AG04449 (cell line): ENCODE measurements at places on chromosomes 3 and 15.

DNA sequence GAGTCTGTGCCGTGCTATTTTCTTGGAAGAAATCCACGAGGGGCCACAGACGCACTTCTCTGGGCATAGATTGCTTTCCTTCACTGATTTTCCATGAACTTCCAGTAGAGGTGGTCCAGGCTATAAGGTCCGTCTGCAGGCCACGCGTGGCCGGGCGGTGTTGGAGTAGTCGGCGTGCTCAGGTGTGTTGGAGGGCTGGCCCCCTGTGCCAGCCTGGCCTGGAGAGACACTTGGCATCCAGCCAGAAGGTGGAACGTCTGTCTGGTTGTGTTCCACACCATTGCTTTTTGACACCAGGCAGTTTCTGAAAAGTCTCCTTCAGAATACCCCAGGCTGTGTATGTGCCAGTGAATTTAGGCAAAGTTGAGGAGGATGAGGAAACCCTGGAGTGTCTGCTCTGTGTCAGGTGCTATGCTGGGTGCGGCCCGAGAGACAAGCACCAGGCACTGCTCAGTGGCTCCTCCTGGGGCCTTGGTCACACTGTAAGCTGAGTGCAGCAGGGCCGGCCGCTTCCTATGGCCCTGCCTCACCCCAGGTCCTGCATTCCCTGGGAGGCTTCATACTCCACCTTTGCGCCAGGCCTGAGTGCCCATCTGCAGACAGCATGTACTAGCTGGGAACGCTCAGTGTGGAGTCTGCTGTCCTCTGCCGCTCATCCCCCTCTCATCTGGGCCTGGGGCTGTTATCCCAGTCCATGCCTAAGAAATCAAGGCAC, 52.1 kb upstream of the TAMM41 start:
- DNase-seq, result no peak

DNA sequence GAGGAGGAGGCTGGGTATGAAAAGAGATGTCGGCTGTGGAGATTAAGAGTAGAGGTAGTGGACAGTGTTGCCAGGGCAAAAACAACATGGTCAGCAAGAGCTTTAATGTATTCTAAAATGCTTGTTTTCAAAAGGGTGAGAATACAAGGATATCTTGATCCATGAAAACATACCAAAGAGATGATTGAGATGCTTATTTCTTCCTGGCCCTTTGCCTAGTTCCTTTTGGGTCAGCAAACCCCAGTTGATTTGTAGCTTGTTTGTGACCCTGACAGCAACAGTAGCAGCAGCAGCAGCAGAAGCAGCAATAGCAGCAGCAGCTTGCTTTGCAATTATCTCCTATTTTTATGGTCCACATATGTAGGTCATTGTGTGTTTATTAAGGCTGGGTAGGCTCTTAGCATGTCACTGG, 337.3 kb downstream of the LPP start:
- DNase-seq, result peak; percentile 56

DNA sequence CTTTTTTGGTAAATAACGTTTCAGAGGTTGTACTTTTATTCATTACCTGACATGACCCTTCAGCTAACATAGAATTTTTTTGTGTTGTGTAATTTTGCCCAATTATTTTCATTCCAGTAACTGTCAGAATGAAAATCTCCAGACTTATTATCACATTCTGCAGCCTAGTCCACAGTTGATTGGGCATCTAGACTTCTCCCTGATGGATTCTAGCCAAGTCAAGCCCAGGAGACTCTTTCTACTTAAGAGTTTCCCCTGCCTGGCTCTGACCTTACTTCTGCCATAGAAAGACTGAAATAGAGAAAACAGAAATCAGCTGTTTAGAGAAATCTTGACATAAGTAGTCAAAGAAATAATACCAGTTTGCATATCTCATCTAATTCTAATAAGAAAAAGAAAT, 82.9 kb upstream of the CDAN1 start:
- DNase-seq, result no peak

DNA sequence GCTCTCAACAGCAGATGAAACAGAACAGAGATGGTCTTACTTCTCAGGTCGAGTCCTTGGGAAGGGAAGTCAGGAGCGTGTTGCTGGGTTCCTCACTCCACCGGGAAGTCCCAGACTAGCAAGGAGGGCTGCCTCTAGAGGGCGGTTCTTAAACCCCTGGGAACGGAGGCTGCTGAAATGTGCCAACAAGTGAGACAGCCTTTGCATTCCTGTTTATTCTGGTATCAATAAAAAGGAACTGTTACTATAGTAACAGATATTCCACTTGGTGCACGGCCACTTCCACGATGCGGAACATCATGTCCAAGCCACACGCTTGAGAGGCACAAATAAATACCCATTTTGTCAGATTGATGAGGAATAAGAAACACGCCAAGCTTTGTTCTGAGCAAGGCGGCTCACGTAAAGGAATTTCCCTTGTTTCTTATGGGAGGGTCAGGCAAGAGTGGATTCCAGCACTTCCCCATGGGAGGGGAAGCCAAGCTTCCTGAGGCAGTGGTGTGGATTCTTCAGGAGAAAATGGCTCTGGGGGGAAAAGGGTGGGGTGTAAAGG, at the start of gene FAM107A:
TSS of gene FAM107A (minus strand) at position 123 of the 553 bp plus-strand sequence. CDS start 7,531 bp downstream, outside the sequence.
- no peak for DNase-seq

DNA sequence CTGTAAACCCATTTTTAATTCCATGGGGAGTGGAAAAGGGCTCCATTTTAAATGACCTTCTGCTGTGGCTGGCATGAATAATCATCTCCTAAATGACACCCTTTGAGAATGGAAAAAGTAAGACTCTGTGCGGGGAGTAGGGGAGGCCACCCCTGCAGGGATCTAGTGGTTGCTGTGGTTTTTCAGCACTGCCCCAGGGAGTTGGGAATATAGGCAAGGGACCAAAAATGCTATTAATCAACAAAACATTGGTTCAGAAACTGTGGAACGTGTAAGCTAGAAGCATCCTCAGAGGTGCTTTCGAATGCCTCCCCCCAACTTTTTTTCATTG, 30.1 kb upstream of the ADAMTS7 start:
- no peak for DNase-seq

DNA sequence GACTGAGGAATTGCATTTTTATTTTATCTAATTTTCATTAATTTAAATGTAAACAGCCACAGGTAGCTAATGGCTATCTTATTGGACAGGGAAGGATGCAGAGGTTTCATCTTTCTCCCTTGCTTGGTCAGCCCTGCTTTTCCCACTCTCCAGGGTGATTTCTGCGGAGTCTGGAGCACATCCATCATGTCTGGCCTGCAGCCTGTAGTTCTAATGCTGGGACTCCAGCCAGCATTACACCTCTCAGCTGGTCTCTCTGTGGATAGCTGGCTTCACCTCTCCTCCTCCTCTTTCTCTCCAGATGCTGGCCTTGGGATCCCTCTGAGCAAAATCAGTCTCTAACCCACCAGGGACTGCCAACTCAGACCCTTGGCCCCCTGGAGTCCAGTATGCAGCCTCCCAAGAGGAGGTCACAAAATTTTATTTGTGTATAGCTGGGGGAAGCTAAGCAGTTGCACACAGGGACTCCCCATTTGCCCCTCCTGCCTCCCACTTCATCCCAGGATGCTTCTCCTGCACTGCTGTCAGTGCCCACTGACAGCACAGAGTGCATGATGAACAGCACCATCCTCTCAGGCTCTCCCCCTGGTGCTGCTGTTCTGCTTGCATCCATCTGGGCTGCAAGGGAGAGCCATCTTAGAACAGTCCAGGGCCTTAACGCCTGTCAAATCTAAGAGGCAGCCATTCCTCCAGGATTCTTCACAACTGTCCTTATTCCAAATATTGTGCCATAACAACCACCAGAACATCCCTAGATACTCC, 1.7 kb downstream of the BFSP2 start:
- DNase-seq, result no peak

DNA sequence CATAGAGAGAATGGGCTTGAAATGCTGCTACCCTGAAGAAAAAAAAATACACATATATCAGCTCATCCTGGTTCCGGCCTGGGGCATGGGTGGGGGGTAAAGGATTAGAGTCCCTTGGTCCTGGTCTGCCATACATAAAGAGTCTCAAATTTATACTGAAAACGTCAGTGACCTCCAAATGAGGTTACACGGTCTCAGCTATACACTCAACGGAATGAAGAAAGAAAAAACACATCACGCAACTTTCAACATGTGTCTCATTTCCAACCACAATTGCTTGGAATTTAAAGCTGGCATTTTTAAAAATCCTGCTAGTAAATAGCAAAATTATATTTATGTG, 612.8 kb downstream of the MCTP2 start:
- no peak for DNase-seq

GRCh38 chr15:79896131-79896633, 632 bp downstream of the MTHFS start:
- DNase-seq, result no peak

DNA sequence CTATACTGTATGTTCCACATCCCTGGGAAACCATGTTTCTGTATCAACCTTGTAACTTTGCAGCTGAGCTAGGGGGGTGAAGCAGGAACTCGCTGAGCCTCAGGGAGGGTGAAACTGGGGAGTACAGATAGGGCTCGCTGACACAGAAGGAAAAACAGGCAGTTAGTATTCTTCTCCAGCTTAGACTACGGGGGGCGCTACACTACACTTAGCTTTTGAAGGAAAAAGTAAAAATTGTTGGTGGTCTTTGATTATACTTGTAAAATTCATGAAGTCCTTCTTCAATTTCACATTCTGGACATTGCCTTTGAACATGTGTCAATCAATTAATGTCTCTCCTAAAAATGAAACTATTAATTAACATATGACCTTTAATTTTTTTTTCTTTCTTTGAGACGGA, 73.5 kb upstream of the RGMA start:
- no peak for DNase-seq

DNA sequence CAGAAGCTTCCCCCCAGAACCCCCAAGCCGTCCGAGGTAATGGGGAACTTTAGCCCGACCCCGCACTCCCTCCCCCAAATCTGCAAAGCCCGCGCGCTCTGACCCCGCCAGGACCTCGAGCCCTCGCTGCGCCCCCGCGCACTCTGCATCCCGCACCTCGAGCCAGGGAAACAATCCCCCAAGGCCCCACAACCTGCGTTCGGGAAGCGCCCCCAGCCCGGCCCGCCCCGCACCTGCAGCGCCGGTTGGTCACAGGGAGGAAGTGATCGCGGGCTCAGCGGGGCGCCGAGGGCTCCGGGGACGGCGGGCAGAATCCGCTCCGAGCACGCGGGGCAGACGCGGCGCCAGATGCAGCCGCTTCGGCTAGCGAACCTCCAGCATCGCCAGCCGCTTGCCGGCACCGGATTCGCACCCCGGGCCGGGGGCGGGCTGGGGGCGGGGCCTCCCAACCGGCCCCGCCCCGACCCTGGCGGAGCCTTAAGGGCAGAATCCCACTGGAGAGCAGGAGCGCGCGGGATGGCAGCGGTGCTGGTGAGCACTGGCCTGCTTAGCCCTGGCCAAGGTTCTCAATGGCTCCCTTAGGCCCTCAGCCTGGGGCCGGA, at the start of gene CAMKV:
TSS of gene CAMKV (minus strand) at position 382 of the 602 bp plus-strand sequence. CDS start 7,518 bp downstream, outside the sequence.
- DNase-seq, result no peak

GRCh38 chr3:32180141-32180784, 58.2 kb upstream of the CMTM8 start:
- DNase-seq, result no peak

GRCh38 chr15:25241241-25241801, 197.5 kb downstream of the UBE3A start:
- no peak for DNase-seq

DNA sequence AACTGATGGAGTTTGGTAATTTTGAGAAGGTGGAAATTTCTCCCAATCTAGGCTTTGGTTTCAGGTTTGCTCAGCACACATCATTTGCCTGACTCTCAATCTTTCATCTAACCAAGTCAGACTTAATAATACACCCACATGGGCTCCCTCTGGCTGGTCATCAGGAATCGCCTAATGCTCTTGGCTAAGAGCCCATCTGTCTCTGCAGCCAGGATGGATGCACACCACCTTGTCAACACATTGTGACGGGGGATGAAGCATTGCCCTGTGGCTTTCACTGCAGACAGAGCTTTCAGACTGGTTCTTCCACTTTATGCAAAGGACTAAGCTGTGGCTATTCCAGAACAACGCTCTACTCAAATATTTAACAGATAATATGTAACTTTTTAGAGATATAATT, 3.0 kb upstream of the HDGFL3 start:
- peak; percentile 17 for DNase-seq

DNA sequence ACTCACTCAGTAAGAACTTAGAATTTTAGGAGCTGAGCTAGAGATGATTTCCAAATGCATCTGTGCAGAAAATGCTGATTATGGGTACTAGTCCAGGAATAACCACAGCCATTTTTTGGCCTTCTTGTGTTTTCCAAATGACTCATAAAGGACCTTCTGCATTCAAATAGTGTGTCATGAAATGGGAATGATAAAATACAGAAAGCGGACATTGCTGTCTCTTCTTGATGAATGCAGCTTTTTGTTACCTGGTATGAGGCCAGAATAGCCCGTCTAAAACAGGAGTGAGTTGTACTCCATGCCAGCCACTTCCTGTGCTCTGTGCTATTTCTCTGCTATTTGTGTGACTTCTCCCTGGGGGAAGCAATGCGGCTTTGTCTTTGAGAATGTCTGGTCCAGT, 20.5 kb upstream of the FRMD5 start:
- peak; percentile 75 for DNase-seq

DNA sequence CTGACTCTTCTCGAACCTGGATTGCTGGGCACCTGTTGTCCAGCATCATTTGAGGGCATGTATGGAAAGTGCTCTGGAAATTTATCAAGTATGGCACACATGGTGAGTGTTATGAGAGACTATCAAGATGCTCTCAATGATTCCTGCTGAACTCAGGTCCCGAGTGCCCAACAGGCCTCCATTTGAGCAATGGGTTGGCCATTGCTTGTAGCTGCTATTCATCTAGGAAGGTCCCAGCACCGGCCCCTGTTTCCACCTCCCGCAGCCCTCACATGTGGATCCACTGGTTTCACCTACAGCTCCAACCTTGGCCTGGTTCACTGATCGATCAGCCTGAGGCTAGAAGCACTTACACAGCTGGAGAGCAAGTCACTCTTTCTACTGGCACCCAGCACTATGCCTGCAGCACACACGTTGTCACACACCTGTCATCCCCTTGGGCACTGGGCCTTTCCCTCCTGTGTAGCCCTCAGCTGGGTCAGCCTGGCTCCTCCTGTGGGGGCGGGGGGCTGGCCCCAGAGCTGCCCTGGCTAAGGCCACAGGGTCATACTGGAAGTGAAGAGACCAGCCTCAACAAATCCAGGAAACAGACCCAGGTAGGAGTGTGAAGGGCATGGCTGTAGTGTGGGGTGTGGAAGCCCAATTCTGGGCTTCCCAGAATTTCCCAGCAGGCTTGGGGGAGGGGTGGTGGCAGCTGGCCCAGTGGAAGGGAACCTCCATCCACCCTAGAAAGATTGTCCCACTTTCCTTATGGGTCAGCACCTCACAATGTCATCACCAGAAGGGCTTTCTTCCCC, 41.7 kb upstream of the SMAD3 start:
- no peak for DNase-seq

DNA sequence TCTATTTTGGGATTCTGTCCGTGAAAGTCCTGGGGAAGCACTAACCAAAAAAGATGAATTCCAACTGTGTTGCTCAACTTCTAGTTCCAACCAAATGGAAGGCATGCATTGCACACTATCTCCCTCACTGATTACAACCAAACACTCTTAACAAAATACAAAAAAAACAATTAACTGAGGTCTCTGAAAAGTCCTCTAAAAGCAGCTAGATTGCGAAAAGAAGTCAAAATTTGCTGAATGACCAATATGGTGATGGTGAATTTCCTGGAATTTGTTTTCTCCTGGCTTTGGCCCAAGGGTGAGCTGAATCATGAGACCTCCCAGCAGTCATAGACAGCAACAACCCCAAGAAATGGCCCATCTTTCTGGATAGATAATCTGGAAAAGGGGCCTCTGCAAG, 28.3 kb downstream of the CYP19A1 start:
- no peak for DNase-seq

- DNase-seq, result no peak
Measured at GRCh38 chr15:33801954-33802353, 166.3 kb upstream of the CHRM5 start.

- peak; percentile 67 for DNase-seq
Measured at GRCh38 chr3:112642912-112643506, 2.1 kb upstream of the CCDC80 start.
